Panc1 (cell line): ENCODE measurements at places on chromosomes 6 and 20.
A peak's percentile ranks its signal among the peaks of the same experiment; 100 is the strongest.

DNA sequence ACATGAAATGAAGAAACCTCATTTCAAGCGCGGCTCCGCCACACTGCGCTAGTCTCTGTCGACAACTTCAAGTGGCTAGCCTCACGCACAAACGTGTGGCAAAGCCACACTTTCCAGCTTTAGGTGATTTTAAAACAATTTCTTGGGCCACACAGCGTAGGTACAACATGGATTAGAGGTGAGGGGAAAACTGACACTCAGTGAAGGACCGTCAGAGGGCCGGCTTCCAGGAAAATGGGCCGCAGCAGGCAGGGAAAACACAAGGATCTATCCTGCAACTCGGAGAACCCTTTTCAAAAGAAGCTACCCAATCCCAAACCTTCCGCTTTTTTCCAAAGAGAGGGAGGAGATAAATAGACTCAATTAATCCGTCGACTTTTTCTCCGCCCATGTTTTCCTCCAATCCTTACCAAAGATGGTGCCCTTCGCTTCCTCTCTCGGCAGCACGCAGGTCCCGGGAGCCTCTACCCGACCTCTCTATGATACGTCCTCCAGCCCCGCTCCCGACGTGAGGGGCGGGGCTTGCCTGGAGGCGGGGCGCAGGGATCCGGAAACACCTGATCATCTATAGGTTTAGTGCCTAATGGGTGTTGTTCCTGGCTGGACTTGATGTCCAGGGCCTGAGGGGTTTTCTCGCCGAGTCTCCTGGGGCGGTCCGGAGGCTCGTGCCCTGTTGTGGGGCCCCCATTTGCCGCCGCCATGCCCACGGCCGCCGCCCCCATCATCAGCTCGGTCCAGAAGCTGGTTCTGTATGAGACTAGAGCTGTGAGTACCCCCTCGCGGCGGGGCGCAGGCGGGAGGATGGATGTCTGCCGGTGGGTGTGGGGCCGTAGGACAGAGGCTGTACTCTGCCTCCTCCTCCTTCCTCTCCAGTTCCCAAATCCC is at the start of the genes AK9 and FIG4:
TSS of gene AK9 (minus strand) at position 466 of the 885 bp plus-strand sequence. CDS start 15,457 bp downstream, outside the sequence.
TSS of gene FIG4 (plus strand) at position 560 of the 885 bp plus-strand sequence. CDS start at position 700, 140 bp downstream.
- peaks cover 11% of the 10 kb centered on the region; the same call in 1 of the 2 replicates for H3K4me1 ChIP-seq
- peak; percentile 84 for DNase-seq
- H3K36me3 ChIP-seq = no peaks in the 10 kb centered on the region; the same call in 1 of the 2 replicates
- H3K27me3 ChIP-seq = peaks cover 15% of the 10 kb centered on the region

DNA sequence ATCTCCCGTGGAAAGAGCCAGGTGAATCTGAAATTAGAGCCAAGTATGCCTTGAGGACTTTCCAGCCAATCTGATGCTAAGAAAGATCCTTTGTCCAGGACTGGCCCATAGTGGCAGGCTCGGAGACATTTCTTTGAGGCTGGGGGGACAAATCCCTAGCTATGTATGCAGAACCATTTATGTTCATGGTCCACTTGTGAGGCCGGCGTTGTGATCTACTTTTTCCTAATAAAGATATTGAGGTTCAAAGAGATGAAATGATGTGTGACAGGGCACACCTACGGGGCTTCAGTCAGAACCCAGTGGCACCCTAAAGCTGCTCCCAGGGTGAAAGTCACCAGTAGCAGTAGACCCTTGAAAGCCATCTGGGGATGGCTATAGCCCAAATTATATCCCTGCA is 120.3 kb upstream of the MAFB start:
- no peaks in the 10 kb centered on the region for H3K4me1 ChIP-seq
- no peak overlapping the region for H3K27ac ChIP-seq
- H3K36me3 ChIP-seq = no peaks in the 10 kb centered on the region; the same call in 1 of the 2 replicates
- no peak overlapping the region for H3K4me3 ChIP-seq
- peaks cover 15% of the 10 kb centered on the region for H3K27me3 ChIP-seq

- no peaks in the 10 kb centered on the region for H3K36me3 ChIP-seq
- no peak overlapping the region for H3K27ac ChIP-seq
- H3K4me1 ChIP-seq = no peaks in the 10 kb centered on the region
- H3K4me3 ChIP-seq = no peak overlapping the region
Observed at GRCh38 chr6:35280903-35281302, 16.7 kb upstream of the DEF6 start.

GRCh38 chr6:166197361-166197760 is 29.7 kb upstream of the TBXT start:
- no peaks in the 10 kb centered on the region for H3K36me3 ChIP-seq
- H3K4me1 ChIP-seq = no peaks in the 10 kb centered on the region
- no peak overlapping the region for H3K4me3 ChIP-seq
- no peak overlapping the region for H3K27ac ChIP-seq
- no peaks in the 10 kb centered on the region for H3K27me3 ChIP-seq

GRCh38 chr6:167811040-167811439 is 15.7 kb upstream of the AFDN start:
- DNase-seq = no peak
- H3K4me3 ChIP-seq = no peak overlapping the region
- H3K27me3 ChIP-seq = peaks cover 7% of the 10 kb centered on the region; the same call in 1 of the 2 replicates

DNA sequence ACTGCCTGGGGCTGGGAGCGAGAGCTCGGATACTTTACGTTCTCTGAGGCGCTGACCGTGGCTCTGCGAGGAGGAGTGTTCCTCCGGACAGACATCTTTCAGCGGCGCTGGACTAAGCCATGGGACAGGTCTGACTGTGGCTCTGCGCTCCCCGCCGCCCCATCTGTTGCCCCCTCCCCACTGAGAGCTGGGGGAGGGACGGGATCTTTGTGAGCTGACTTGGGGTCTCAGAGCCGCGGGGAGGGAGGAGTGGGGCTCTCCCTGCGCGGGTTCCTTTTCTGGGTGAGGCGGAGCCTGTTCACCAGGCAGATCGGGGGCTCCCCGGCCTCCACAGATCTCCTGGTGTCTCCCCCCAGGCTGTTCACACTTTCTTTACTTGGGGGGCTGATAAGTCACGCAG is 11.3 kb upstream of the GATA5 start:
- peaks cover 85% of the 10 kb centered on the region for H3K4me1 ChIP-seq
- H3K27ac ChIP-seq = peak overlapping the region; percentile 84
- H3K36me3 ChIP-seq = no peaks in the 10 kb centered on the region

- no peaks in the 10 kb centered on the region for H3K27me3 ChIP-seq
- no peaks in the 10 kb centered on the region for H3K36me3 ChIP-seq
- H3K27ac ChIP-seq = no peak overlapping the region
- DNase-seq = no peak
Observed at GRCh38 chr6:130382872-130383490, 17.2 kb downstream of the TMEM200A start.

GRCh38 chr6:25922301-25922700 is 8.2 kb downstream of the SLC17A2 start:
- H3K27ac ChIP-seq = no peak overlapping the region
- H3K27me3 ChIP-seq = no peaks in the 10 kb centered on the region; the same call in 1 of the 2 replicates
- H3K4me3 ChIP-seq = no peak overlapping the region
- no peak for DNase-seq
- no peaks in the 10 kb centered on the region for H3K4me1 ChIP-seq

DNA sequence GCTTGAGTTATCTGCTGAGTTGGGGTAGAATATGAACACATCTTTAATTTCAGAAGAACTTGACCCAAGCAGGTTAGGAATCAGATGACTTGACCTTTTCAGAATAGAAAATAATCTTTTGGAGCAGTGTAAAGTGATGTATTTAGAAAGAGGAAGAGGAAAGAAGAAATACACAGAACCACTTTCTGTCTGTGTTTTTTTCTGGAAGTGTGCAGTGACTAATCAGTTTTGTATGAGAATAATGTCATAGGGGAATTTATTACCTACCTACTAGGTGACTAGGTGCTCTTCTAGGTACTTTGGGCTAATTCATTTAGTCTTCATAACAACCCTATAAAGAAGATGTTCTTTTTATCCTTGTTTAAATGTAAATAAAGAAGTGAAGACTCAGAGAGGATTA is 3.0 kb downstream of the PPP1R14C start:
- no peak overlapping the region for H3K4me3 ChIP-seq
- H3K36me3 ChIP-seq = no peaks in the 10 kb centered on the region; the same call in 1 of the 2 replicates
- H3K27me3 ChIP-seq = peaks cover 41% of the 10 kb centered on the region
- peaks cover 7% of the 10 kb centered on the region; the same call in 1 of the 2 replicates for H3K4me1 ChIP-seq
- no peak overlapping the region for H3K27ac ChIP-seq
- DNase-seq = no peak

GRCh38 chr6:157194643-157195042 is 128.7 kb downstream of the TMEM242 start:
- no peaks in the 10 kb centered on the region for H3K4me1 ChIP-seq
- H3K27me3 ChIP-seq = no peaks in the 10 kb centered on the region
- H3K4me3 ChIP-seq = no peak overlapping the region

DNA sequence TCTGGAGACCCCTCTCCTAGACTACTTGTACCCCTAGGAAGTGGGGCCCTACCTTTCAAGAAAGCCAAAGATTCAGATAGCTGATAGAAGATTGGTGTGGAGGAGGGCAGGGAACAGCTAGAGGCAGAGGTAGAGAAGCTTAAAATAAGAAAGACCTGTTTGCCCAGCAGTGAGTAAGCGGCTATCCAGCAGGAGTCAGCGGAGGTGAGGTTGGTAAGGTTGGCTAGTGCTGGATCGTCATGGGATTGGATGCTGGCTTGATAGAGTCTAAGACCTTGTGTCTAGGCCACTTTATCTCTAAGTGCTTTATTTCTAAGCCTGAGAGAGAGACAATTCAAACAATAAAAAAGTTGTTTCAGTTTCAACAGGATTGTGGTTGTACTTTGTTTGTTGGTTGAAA is 19.1 kb downstream of the ANKS1A start:
- DNase-seq = no peak
- H3K27me3 ChIP-seq = no peaks in the 10 kb centered on the region

DNA sequence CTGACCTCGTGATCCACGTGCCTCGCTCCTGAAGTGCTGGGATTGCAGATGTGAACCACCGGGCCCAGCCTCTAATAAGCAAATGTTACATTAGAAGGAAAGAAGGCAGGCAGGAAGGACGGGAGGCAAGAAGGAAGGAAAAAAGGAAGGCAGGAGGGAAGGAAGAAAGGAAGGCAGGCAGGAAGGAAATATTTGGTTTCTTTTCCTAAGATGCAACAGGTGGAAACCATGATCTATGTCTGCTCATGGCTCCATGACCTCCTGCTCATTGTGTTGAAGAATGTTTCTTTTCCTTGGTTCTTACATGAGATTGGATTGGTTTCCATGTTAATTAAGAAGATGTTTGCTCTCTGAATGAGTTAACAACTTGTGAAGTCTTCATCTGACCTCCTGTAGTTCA is 91.8 kb upstream of the SNX9 start:
- no peaks in the 10 kb centered on the region for H3K27me3 ChIP-seq
- H3K27ac ChIP-seq = no peak overlapping the region
- H3K36me3 ChIP-seq = no peaks in the 10 kb centered on the region
- DNase-seq = no peak

DNA sequence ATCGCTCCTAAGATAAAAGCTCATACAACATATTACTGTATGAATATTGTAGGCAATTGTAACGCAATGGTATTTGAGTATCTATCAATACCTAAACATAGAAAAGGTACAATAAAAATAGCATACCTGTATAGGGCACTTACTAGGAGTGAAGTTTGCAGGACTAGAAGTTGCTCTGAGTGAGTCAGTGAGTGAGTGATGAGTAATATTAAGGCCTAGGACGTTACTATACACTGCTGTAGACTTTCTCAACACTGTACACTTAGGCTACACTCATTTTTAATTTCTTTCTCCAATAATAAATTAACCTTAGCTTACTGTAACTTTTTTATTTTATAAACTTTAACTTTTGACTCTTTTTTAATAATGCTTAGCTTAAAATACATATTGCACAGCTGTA is 546.9 kb downstream of the HACE1 start:
- no peaks in the 10 kb centered on the region for H3K36me3 ChIP-seq
- no peak overlapping the region for H3K4me3 ChIP-seq
- H3K27me3 ChIP-seq = no peaks in the 10 kb centered on the region
- DNase-seq = no peak
- H3K4me1 ChIP-seq = no peaks in the 10 kb centered on the region

DNA sequence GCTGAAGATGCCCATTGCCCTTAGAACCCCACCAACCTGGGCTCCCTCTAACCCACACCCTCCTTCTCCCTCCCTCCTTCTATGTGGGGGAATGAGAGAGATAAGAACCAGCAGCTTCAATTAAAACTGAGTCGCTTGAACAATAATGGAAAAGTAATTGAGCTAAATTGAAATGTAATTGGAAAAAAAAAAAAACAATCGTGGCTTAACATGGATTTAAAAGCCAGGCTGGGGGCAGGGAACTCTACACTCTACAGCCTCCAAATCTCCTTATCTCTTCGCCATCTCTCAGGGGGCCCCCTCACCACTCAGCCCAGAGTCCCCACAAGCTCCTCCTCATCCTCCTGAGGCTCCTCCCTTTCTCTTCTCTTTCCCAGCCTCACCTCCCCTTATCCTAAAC is 83.2 kb downstream of the MDGA1 start:
- no peak for DNase-seq
- no peak overlapping the region for H3K4me3 ChIP-seq
- H3K27ac ChIP-seq = no peak overlapping the region
- no peaks in the 10 kb centered on the region for H3K27me3 ChIP-seq
- H3K4me1 ChIP-seq = no peaks in the 10 kb centered on the region
- no peaks in the 10 kb centered on the region for H3K36me3 ChIP-seq

GRCh38 chr6:69881322-69882151 is 15.2 kb downstream of the COL19A1 start:
- H3K27me3 ChIP-seq = no peaks in the 10 kb centered on the region
- DNase-seq = no peak
- H3K4me1 ChIP-seq = no peaks in the 10 kb centered on the region
- no peak overlapping the region for H3K27ac ChIP-seq

DNA sequence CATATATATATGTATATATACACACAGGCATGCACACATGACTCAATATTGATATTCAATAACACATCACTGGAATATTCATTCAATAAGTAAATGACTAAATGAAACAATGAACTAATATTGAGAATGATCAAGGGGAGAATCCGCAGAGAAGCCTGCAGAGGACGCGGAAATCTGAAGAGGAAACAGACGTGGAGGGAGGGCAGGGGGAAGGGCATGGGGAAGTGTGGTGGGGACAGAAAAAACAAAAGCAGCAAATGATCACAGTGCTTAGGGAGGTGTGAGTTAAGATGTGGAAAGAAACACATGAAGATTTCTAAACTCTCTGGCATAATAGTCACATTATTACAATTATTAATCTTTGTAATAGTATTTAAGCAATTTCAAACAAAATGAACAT is 14.5 kb downstream of the PERP start:
- no peak for DNase-seq
- no peak overlapping the region for H3K4me3 ChIP-seq
- H3K36me3 ChIP-seq = peaks cover 49% of the 10 kb centered on the region
- peak overlapping the region; percentile 100 for H3K27ac ChIP-seq

GRCh38 chr6:106220485-106220884 is 105.1 kb downstream of the ATG5 start:
- no peak for DNase-seq
- H3K4me3 ChIP-seq = no peak overlapping the region
- H3K36me3 ChIP-seq = no peaks in the 10 kb centered on the region
- H3K4me1 ChIP-seq = peaks cover 1% of the 10 kb centered on the region; the same call in 1 of the 2 replicates

DNA sequence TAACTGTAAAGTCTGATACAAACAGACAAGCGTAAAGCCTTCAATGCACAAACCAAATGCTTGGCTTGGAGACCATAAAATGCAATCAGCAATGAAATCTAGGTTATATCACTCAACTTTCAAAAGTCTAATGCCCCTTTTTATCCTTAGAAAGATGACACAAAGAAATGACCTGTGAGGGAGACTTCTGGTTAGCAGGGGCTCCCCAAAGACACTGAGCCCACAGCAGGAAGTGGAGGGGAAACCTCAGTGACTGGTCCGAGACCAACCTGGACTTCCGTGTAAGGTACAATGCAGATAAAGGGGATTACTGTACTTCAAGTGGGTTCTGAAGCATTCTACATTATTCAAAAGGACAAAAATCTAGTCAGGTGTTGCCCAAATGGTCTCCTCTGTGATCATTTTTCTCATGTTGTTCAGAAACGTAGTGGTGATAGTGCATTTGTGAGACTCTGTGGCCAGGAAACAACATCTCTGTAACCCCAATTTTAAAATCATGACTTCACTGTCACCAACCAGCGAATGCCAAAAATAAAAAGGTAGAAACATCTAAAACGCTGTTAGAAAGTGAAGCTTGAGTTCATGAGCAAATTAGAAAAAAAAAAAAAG is 88.2 kb downstream of the HIVEP2 start:
- no peak overlapping the region for H3K27ac ChIP-seq
- H3K27me3 ChIP-seq = no peaks in the 10 kb centered on the region
- no peak for DNase-seq
